ENCODE measurements at places on chromosomes 4 and X. TPM values are rescaled to one million over a fixed set of nuclear protein-coding genes. Genes with fewer than 3 reads are reported as not detected.

SLC9A7 gene
- 8.3 TPM for total RNA-seq

CCKAR gene
- not detected for total RNA-seq

HSD17B13 gene
- total RNA-seq = 0.03 TPM

EGF gene
- total RNA-seq = 0.41 TPM

AIFM1 gene
- total RNA-seq = 68.7 TPM

GPAT3 gene
- total RNA-seq = 29.9 TPM

ELK1 gene
- total RNA-seq = 38.6 TPM

Data from A549 treated with AZD2906 at 1 μM for 4 hours (cell line).